ENCODE measurements at places on chromosomes 12 and 14. TPM values are rescaled to one million over a fixed set of nuclear protein-coding genes. Genes with fewer than 3 reads are reported as not detected.

Gene ACSS3
- polyA plus RNA-seq, result 18.2 TPM

- no peak for DNase-seq
Measured at GRCh38 chr14:64815257-64815656, 64.5 kb downstream of the SPTB start.

GRCh38 chr12:65662590-65662989, 161.7 kb upstream of the HMGA2 start:
- no peak for DNase-seq

GRCh38 chr14:55347748-55348147, 63.9 kb downstream of the ATG14 start:
- DNase-seq, result no peak

GRCh38 chr12:53224897-53225634, 6.9 kb downstream of the RARG start:
- no peak for DNase-seq

DNA sequence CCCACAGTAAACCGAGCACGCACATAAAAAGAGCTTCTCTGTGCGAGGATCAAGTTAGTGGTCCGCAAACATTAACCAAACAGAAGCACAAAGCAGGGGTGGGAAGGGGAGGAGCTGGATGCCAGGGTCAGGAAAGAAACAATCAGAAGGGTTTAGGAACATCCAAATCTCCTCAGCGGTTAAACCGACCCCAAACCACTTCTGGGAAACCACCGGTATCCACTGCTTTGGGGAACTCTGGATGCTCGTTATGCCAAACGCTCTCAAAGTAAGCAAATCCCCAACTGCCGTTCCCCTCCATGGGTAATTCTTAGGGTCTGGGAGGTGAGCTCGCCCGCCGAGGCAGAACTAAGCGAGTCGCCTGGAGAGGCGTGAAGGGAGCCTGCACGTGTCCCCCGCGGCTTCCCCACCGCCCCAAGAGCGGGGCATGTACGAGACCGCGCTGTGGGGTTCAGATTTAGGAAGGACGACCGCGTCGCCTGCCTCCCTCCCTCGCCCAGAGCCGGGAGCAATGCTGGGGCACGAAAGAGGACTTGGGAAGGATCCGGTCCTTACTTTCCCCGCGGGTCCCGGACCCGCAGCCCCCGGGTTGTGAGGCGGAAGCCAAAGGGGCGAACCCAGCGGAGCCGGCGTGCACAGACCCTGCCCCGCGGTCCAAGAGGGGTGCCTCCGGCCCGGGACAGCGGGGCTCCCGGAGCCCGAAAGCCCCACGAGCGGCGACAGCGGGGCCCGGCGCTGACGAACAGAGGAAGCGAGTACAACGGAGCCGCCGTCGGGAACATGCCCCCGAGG, 711 bp downstream of the SBNO1 start:
- peak; percentile 43 for DNase-seq

- no peak for DNase-seq
Measured at GRCh38 chr12:34257093-34257492, 234.8 kb downstream of the ALG10 start.

DNA sequence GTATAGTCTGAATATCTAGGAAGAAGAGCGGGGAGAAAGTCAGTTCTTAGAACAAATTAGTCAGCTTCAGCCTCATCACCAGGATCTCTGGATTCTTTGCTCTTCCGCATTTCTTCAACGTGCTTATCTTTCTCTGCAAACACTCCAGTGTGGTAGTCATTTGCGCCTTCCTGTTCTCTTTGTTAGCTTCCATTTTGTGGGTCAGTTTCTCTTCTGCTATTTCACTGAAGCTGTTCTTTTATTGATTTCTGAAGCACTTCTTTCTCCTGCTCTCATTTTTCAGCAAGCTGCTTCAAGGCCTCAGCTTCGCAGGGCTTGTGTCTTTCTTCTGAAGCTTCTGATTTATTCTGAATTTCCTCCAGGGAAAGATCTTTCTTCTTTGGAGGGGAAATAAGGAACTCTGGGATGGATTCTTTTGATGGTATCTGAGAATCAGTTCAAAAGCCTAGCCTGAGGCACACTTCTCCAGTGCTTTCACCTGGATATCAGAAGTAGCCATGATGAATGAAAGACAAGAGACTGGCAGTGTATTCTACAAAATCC, 13.5 kb downstream of the AMN1 start:
- DNase-seq, result no peak

GRCh38 chr14:103028161-103028767, 29.1 kb downstream of the CDC42BPB start:
- no peak for DNase-seq

- DNase-seq, result no peak
Measured at GRCh38 chr12:123050913-123051312, 70.4 kb downstream of the ARL6IP4 start.

DNA sequence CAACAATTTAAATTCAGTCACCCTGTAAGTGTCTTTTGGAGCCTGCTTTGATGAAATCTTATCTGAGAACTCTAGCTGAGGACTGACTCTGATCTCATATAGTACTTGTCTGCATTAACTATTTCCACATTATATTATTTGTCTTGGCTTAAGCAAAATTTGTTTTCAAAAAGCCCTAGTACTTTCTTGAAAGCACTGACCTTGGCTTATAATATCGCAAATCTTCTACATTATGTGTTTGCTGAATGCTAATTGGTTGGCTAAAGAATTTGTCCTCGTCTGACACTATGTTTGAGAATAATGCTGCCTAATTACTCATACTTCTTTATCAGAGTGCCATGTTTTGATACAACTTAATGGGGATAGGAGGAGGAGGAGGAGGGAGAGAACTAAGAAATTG, 46.9 kb upstream of the FLRT2 start:
- DNase-seq, result no peak

All from liver (tissue), 10 donors.